Activated naive CD4-positive, alpha-beta T cell treated with anti-CD3 and anti-CD28 coated beads, Interleukin-2, amount 50 U/mL, for 72 hours (primary cell): ENCODE measurements at places on chromosomes 6 and 20. TPM values are rescaled to one million over a fixed set of nuclear protein-coding genes. Genes with fewer than 3 reads are reported as not detected.
A peak's percentile ranks its signal among the peaks of the same experiment; 100 is the strongest.

DNA sequence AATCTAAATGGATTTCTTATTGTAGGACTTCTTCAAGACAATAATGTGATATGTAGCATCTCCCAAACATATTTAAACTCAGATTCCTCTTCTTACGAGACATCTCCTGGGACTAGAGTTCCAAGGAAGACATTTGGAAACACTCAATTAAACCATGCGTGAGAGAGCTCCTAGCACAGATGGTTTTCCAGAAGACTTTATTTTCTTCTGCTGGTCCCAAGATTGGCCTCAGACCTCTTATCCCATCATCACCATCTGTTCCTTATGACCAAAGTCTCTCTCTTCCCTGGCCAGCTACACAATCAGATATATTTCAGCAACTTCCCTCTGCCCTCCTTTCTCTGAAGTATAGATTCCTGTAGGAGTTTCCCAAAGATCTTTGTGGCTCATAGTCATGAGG is 93.2 kb upstream of the JARID2 start:
- no peak for DNase-seq

SPATA25 gene
- 1.8 TPM for total RNA-seq

FRS3 gene
- 3.1 TPM for total RNA-seq

GRCh38 chr6:130885392-130886192 is 58.4 kb downstream of the SMLR1 start:
- DNase-seq = peak; percentile 69

DNA sequence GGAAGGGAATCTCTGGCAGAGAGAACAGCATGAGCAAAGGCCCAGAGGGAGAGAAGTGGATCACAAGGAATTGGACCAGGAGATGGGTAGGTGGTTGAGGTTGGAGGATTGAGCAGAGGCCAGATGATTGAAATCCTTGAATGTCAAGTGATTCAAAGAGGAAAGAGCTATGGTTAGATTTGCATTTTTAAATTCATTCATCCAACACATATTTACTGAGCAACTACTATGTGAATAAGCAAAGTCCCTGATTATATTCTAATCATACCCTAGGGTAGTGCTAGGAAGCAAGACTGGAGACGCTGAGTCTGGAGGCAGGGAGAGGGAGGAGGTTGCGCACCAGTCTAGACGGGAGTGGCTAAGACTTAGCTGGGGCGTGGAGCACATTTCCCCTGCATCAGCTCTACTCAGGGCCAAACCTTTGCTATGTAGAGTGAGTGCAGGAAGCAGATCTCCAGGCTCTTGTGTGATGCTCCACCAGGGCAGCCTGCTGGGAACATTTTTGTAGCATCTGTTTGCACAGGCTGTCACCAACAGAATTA is 40.2 kb downstream of the EYA2 start:
- DNase-seq = no peak

- no peak for DNase-seq
Measured at GRCh38 chr6:165662749-165663376, at the start of gene PDE10A. Gene PDE10A (minus strand): TSS chr6:165663241. CDS start chr6:165662811, 430 bp downstream.

L3MBTL3 gene
- total RNA-seq = 3.1 TPM

VARS1 gene
- total RNA-seq = 57.7 TPM
